ENCODE measurements at places on chromosomes 1 and 21.

DNA sequence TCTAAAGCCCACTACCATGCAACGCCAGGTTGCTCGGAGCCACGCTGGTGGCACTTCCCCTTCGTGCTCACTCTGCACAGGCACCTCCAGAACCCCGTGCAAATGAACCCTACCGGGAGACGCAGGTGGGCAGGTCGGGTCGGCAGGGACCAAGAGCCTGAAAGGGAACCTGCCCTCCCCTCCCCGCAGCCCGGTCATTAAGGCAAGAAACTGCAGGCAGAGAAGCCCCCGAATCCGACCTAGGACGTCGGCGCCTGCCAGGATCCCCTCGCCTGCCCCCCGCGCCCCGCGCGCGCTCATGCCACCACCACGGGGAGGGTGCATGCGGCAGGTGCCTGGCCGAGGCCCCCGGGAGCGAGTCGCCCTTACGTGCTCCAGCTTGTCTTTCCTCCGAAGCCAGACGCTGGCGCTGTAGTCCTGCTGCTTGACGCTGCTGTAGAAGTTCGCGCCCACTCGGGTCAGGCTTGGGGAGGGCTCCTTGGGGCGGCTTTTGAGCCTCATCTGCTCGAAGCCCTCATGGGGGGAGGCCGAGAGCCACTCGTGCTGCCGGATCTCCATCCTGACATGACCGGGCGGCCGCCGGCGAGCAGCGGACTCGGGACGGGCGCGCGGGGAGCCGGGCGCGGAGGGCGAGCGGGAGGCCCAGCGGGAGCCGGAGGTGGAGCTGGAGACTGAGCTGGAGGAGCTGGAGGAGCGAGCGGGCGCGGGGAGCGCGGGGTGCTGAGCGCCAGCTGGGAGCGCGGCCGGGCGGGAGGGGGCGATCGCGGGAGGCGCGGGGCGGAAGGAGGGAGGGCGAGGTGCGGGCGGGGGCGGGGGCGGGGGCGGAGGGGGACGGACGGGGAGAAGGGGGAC is 552 bp downstream of the PLD5 start:
- DNase-seq: no peak

DNA sequence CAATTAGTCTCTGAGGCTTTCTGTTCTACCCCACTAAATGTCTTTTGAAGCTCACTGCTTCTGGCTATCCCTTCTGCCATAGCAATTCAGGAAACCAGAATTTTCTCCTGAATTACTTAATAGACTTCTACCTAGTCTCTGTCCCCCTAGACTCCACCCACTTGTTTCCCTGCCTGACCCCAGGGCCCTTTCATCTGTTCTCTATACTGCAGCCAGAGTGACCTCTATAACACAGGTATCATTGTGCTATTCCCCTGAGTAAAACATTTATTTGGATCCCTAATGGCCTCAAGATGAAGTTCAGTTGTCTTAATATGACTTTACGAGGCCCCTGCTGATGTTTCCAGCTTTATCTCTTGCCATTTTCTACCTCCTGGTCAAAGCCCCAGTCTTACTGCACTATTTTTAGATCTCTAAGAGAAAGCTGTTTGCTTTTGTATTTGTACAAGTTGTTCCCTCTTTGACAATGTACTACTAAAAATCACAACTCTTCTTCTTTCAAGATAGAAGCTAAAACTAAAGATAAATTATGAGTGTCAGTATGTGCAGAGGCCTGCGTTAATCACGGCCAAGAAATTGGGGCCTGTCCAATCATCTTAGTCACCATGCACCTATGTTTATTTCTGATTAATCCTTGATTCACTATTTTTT is 54.5 kb downstream of the ATP1B1 start:
- DNase-seq: no peak

GRCh38 chr1:162250004-162250730 is 126.5 kb downstream of the SPATA46 start:
- no peak for DNase-seq

DNA sequence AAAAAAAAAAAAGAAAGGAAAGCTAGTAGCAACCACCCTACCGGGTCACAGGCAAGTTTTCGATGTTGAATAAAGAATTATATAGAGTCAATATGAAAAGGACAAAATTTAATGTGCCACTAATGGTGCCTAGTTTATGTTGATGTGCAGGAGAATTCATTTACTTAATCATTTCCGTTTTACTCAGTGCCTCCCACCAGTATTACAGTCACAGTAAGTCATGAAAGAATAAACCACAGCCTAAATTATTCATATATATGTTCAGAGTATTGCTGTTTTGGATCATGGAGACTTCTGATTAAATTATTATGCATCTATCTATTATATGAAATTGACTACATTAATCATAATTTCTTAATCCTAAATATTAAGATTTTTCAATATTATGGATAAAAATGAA is 35.3 kb downstream of the FNBP1L start:
- DNase-seq: no peak

DNA sequence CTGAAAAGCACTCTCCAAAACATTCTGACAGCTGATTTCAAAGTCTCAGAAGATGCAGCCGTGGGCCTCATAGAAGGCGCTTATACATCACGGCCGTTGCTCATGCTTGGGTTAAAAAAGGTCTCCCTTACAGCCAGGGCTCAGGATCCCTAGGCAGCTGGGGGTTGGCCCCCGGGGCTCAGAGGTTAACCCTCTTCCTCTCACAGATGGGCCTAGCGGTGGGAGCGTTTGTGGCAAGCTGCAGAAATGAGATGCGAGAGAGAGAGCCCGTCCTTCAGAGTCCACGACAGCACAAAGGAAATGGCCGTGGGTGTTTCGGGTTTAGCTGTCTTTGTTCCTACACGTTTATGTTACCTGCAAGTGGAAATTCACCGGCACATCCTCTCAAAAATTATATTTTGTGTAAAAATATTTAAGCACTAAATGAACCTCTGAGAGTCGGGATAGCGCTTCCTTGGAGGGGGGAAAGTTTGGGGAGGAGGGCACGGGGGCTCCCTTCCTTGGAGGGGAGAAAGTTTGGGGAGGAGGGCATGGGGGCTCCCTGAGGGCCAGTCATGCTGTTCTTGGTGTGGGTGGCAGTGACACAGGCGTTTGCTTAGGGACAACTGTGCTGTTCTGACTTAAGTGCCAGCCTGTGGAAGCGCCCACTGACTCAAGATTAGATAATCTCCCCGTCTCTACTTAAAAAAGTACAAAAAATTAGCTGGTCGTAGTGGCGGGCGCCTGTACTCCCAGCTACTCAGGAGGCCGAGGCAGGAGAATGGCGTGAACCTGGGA is 20.5 kb upstream of the PRDM15 start:
- DNase-seq: no peak

Measured in stimulated activated CD4-positive, alpha-beta T cell treated with anti-CD3 and anti-CD28 coated beads, Interleukin-15, amount 100 ng/mL, for 1 hour (primary cell).